ENCODE measurements at places on chromosomes 2 and 18.
A peak's percentile ranks its signal among the peaks of the same experiment; 100 is the strongest.

DNA sequence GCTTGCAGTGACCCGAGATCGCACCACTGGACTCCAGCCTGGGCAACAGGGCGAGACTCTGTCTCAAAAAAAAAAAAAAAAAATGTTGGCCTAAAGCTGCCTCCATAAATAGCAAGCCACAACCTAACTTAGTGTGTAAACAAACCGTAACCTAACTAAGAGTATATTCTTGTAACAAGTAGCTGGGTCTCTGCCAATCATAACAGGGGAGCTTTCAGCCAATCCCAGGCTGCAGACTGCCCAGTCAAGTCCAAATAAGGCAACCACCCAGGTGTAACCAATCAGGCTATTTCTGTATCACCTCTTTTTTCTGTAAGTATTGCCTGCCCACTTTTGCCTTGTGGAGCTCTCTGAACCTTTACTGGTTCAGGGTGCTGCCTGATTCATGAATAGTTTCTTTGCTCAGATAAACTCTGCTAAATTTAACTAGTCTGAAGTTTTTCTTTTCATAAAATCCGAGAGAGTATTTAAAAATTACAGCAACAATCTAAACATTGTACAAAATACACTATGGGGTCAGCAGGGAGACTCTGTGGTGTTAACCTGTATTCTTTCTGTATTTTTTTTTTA lies 4.5 kb downstream of the PSTPIP2 start:
- DNase-seq = peak; percentile 18

- DNase-seq = no peak
Measured at GRCh38 chr2:194363878-194364277, 1293.1 kb upstream of the SLC39A10 start.

GRCh38 chr18:44887227-44887631 lies 206.5 kb downstream of the SETBP1 start:
- DNase-seq = peak; percentile 0

DNA sequence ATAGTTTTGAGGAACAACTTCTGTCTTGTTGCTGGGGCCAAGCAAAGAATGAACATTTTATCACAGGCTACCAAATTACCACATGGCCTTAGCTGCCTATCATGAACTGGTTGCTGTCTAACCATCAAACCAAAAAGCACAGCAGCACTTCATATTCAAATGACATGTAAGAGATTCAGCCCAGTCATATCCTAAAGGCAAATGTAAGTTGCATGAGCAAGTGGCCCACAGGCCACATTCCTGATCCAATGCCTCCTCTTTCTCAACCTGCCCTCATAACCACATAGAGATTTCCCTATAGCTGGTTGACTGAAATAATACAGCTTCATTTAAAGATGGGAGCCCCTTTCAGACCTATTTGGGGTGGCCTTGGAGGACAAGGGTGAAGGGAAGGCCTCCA lies 572.3 kb downstream of the IRS1 start:
- peak; percentile 55 for DNase-seq

Data from ELR (cell line).